ENCODE measurements at places on chromosomes 3 and 15. TPM values are rescaled to one million over a fixed set of nuclear protein-coding genes. Genes with fewer than 3 reads are reported as not detected.

- DNase-seq: no peak
These were observed 613.3 kb downstream of the TBL1XR1 start for GRCh38 chr3:176583956-176584355.

DNA sequence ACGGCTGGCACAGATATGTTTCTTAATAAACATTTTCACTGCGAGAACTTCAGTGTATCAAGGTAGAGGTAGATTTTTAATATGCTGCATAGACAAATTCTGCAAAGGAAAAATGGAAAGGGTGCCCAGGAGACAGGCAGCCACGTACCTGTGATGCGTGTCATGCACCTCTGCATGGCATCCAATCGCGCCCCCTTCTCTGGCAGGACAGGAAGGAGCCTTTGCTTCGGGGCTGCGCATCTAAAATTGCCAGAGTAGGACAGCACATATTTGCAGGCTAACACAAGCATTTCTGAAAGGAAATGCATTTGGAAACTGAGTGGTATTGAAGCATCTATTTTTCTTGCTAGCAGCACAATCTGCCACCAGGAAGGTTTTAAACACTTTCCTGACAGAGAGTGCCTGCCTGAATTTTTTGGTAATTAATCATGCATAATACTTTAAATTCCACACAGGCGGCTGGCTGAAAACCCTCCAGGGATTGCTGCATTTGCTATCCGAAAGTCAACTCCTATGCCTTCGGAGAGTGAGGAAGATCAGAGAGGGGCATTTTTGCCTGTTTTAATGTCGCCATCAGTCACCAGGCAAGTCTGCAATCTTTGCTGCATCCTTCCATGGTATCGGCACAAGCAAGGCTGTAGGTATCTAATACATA, 165.1 kb upstream of the ATP10A start:
- DNase-seq: peak; percentile 51

DNA sequence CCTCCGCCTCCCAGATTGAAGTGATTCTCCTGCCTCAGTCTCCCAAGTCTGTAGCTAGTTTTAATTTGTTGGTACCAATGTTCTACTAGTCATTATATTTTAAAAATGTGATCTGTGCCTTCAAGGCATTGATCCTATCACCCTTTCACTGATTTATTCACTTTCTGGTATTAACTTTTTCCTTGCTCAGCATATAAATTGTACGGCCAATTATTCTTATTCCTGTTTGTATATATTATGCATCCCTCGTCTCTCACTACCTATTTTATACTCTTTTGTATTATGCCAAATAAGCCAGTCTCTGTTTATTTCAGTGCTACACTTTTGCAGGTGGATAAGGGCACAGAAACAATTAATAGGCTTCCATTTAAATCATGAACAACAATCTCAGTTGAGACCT, 620.2 kb upstream of the BCHE start:
- no peak for DNase-seq

DNA sequence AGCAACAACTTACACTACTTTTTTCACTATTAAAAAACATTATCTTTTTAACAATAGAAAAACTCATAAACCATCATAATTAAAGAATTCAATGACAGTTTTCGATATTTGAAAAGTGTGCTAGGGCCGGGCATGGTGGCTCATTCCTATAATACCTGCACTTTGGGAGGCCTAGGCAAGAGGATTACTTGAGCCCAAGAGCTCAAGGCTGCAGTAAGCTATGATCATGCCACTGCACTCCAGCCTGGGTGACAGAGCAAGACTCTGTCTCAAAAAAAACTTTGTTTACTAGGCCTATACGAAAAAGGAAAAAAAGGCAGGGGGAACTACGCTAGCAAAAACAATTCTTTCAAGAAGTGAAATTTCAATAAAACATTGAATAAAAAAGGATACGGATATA, 28.1 kb downstream of the AVEN start:
- no peak for DNase-seq

TP63 gene
- total RNA-seq: 0.06 TPM

TRPM1 gene
- not detected for total RNA-seq

POLQ gene
- total RNA-seq: 14.6 TPM

KNG1 gene
- not detected for total RNA-seq

ITIH1 gene
- not detected for total RNA-seq
